Epithelial cell of proximal tubule (primary cell): ENCODE measurements at places on chromosomes 5 and 9. TPM values are rescaled to one million over a fixed set of nuclear protein-coding genes. Genes with fewer than 3 reads are reported as not detected.

The CAMK4 gene
- 3.9 and 5.1 TPM in 2 replicates for total RNA-seq

The PCDHA10 gene
- under 0.01 and 0.06 TPM in 2 replicates for total RNA-seq

The FXN gene
- total RNA-seq = 1.6 and 20.3 TPM in 2 replicates

The PCDHB5 gene
- total RNA-seq = 0.22 and 0.63 TPM in 2 replicates

The CDH6 gene
- total RNA-seq = 12.5 and 34.9 TPM in 2 replicates

The GPRIN1 gene
- 34.0 and 40.2 TPM in 2 replicates for total RNA-seq

The ZNF658 gene
- total RNA-seq = 1.2 and 2.0 TPM in 2 replicates

The C8G gene
- not detected in 2 replicates for total RNA-seq

The WHRN gene
- total RNA-seq = 1.7 and 5.2 TPM in 2 replicates

The PCDHGA8 gene
- total RNA-seq = 0.14 and 1.0 TPM in 2 replicates

The TEK gene
- total RNA-seq = not detected in 2 replicates

The PCDHB16 gene
- under 0.01 and 0.07 TPM in 2 replicates for total RNA-seq

The SLCO4C1 gene
- total RNA-seq = 0.63 and 0.87 TPM in 2 replicates

The CDO1 gene
- total RNA-seq = 1.7 and 2.1 TPM in 2 replicates

The HSD17B3 gene
- not detected in 2 replicates for total RNA-seq

The IFNK gene
- not detected in 2 replicates for total RNA-seq

The BHMT2 gene
- total RNA-seq = 2.9 and 3.8 TPM in 2 replicates

The LHX3 gene
- not detected in 2 replicates for total RNA-seq

The DIRAS2 gene
- total RNA-seq = 3.4 and 4.8 TPM in 2 replicates

The ROR2 gene
- 0.58 and 3.1 TPM in 2 replicates for total RNA-seq

The CD72 gene
- 0.51 and 1.2 TPM in 2 replicates for total RNA-seq

The CARTPT gene
- total RNA-seq = not detected in 2 replicates

The WDR31 gene
- total RNA-seq = 0.14 and 0.35 TPM in 2 replicates

The TRAF1 gene
- 4.5 and 5.9 TPM in 2 replicates for total RNA-seq

The NXNL2 gene
- total RNA-seq = 3.1 and 6.9 TPM in 2 replicates

The ESM1 gene
- total RNA-seq = 0.35 and 0.36 TPM in 2 replicates

The NUTM2G gene
- not detected in 2 replicates for total RNA-seq

The IZUMO3 gene
- total RNA-seq = not detected in 2 replicates

The IER5L gene
- 43.2 and 50.8 TPM in 2 replicates for total RNA-seq

The ANKRD20A1 gene
- total RNA-seq = 0.17 and 0.36 TPM in 2 replicates

The NDOR1 gene
- 22.0 and 26.9 TPM in 2 replicates for total RNA-seq

The DMRT3 gene
- 0.29 and 1.4 TPM in 2 replicates for total RNA-seq

The TRIM14 gene
- total RNA-seq = 8.1 and 9.5 TPM in 2 replicates

The EIF4EBP3 gene
- total RNA-seq = 2.8 and 5.2 TPM in 2 replicates

The STPG3 gene
- not detected in 2 replicates for total RNA-seq

The LRRC8A gene
- total RNA-seq = 98.2 and 104 TPM in 2 replicates

The OR1J2 gene
- not detected in 2 replicates for total RNA-seq

The SLC22A4 gene
- 0.75 and 1.6 TPM in 2 replicates for total RNA-seq

The WDR38 gene
- total RNA-seq = not detected in 2 replicates

The PCSK1 gene
- not detected in 2 replicates for total RNA-seq

The NSMF gene
- 33.2 and 62.7 TPM in 2 replicates for total RNA-seq

The NPR3 gene
- 0.14 and 0.29 TPM in 2 replicates for total RNA-seq

The SLC36A2 gene
- not detected in 2 replicates for total RNA-seq

The GDF9 gene
- 0.14 and 0.52 TPM in 2 replicates for total RNA-seq

The INSYN2B gene
- total RNA-seq = 1.7 and 2.0 TPM in 2 replicates

The TTC23L gene
- 0.29 TPM in 1 of 2 replicates, not detected in the other for total RNA-seq

The GFM2 gene
- total RNA-seq = 19.1 and 29.6 TPM in 2 replicates

The C9 gene
- total RNA-seq = not detected in 2 replicates

The SFXN1 gene
- total RNA-seq = 49.9 and 90.6 TPM in 2 replicates

The GPX8 gene
- 38.8 and 58.5 TPM in 2 replicates for total RNA-seq

The NFIL3 gene
- total RNA-seq = 10.3 and 12.7 TPM in 2 replicates

The NEUROG1 gene
- total RNA-seq = not detected in 2 replicates

The SLC27A6 gene
- total RNA-seq = 0.80 TPM in 1 of 2 replicates, not detected in the other

The PTPRD gene
- 3.2 and 5.6 TPM in 2 replicates for total RNA-seq

The IFNA2 gene
- not detected in 2 replicates for total RNA-seq

The PCDHB4 gene
- total RNA-seq = not detected in 2 replicates

The ANKRD18A gene
- total RNA-seq = 2.7 and 3.1 TPM in 2 replicates

The TRPM3 gene
- not detected in 2 replicates for total RNA-seq

The CCNJL gene
- total RNA-seq = 13.0 and 17.5 TPM in 2 replicates
